ENCODE measurements at places on chromosomes 4 and X.

- DNase-seq: no peak
These were observed 107.3 kb downstream of the PSAPL1 start for GRCh38 chr4:7327341-7327885.

DNA sequence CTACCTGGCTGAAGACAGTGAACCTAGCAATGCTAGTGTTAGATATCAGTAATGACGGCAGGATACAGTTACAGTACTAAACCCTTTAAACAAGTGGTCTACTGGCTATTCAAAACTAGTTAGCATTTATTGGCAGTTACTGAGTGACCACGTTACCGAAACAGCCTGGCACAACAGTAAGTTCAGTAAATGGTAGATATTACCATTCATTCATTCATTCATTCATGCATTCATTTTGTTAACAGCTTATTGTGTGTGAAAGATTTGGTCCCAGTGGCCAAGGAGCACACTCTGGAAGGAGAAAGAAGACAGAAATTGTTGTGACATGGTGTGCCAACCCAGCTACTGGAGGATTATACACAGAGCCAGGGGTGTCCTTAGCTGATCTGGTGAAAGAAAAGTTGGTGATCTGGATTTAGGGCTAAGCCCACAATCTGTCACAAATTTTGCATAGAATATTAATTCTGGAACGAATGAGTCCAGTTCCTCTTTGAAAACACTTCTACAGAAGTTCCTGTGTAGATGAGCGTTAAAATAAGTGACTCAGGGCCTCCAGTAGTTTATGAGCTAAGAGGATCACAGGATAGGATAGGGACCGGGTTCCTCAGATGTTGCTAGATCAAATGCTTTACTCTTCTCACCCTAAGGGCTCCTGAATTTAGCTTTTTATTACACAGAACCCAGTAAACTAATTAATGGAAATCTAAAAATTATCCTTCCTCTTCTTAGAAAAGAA lies 179.1 kb downstream of the CBR4 start:
- no peak for DNase-seq

DNA sequence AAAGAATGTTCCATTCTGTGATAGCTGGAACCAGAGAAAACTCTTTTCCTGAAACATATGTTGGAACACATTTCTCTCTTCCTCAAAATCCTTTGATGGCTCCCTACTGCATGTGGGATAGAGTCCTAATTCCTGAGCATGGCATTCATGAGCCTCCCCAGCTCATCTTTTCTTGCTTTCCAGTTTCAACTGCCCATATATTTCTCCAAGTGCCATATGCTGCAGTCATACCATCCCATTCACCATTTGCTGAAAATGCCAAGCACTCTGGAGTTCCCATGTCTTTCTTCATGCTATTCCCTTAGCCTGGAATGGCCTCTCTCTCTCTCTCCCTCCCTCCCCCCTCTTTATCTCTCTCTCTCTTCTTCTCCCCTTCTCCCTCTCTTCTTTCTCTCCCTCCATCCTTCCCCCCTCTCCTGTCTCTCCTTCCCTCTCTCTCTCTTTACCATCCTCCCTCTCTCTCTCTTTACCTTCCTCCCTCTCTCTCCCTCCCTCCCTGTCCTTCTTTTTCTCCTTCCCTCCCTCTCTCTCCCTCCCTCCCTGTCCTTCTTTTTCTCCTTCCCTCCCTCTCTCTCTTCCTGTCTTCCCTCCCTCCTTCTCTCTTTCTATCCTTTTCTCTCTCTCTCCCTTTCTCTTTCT lies 134.1 kb upstream of the GPC4 start:
- DNase-seq: no peak

GRCh38 chr4:2843941-2844584 lies 419 bp downstream of the ADD1 start:
- no peak for DNase-seq

DNA sequence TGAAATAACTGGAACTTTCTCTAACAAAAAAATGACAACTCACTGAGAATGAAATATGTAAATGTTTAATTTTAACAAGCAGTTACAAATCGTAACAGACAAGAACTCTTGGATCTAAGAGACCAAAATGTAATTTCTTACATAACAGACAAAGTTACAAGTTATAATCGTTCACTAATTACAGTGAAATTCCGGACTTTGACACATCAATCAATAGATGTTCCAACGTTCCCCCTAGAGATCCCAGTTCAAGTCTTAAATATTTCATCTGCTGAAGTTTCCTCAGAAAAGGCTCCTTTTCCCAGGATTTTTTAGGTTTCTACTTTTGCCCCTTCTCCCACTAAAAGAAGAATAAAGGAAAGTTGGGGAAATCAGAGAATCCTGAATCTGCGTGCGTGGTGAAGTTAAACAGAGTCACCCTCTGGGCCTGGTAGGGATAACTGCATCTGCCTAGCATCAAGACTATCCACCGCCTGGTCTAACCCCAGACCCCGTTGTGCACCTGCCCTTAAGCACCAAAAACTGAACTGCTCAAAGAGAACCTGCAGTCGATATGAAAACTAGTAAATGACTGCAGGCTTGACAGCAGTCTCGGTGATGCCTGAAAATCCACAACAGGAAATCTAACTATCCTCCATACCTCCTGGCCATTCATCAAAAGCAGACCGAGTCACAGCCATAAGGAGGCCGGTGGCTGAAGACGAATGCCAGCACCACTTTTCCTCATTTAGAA lies 2.3 kb downstream of the IRF2 start:
- no peak for DNase-seq

DNA sequence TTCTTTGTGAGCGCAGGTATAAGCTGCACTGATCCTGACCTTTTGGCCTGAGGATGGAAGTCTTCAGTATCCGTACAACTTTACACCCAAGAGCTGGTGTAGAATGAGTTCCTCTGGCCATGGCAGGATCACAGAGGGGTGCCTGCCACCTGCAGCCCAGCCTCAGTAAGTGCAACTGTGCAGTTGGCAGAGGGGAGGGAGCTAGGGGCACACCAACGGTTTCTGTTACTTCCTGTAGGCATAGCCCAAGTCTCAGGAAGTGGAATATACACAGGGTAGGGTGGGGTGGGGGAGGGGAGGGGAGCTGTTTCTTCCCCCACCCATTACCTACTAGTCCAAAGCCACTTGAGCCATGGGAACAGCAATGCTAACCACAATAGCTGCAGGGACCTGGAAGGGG lies 85.4 kb upstream of the GBA3 start:
- DNase-seq: no peak

- DNase-seq: no peak
These were observed 29.5 kb downstream of the EGFL6 start for GRCh38 chrX:13598877-13599276.

DNA sequence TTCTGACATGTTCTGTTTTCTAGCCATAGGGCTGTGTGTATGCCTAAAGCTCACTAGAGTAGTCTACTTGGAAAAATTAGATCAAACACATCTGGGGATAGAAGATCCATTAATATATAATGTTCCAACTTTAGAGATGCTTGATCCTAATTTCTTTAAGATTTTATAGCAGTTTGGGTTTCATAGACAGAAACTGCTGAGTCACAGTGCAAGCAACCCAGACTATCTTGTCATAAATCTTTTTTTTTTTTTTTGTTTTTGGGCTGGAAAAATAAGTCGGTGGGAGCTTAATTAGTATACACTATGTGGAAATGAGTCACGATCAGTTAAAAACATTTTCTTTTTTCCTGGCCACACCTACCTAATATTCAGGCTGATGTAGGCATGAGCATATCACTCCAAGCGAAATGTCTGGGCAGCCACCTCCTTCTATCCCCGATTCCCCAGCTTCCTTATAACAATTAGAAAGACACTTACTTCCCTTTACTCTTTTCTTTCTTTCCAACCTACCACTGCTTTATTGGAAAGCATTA lies 58.2 kb upstream of the CASK start:
- no peak for DNase-seq
